GM23338 (cell line): ENCODE measurements at places on chromosomes 5 and 9.

DNA sequence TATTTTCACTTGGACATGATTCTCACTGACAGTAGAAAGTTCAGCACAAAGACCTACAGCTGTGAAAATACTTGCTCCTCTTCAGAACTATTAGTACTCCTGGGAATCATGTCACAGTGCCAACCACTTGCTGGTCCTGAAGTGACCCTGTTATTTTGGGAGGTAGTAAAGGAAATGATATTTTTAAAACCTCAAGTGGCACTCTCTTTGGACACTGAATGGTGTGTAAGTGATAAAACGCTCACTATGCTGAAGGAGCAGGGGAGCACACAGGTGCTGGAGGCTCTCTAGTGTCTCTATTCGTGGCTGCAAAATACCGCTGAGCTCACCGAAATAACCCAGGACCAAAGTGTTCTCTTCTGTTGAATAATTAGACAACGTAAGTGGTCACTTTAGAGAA is 76.9 kb upstream of the SPATA31D4 start:
- DNase-seq = no peak

DNA sequence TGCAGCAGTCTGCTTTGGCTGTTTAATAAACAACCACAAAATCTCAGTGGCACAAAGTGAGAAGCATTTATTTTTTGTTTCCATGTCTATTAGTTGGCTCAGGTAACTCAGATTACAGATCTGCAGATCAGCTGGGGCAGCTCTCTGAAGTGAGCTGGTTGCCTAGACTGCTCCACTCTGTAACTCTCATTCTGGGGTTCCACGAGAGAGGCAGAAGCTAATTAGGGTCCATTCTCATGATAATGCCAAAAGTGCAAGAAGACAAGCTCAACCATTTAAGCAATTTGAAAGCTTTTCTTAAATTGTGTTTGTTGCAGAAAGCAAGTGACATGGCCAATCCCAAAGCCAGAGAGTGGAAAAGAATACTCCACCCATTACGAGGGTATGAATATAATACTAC is 13.2 kb downstream of the MEIKIN start:
- DNase-seq = peak; percentile 68

DNA sequence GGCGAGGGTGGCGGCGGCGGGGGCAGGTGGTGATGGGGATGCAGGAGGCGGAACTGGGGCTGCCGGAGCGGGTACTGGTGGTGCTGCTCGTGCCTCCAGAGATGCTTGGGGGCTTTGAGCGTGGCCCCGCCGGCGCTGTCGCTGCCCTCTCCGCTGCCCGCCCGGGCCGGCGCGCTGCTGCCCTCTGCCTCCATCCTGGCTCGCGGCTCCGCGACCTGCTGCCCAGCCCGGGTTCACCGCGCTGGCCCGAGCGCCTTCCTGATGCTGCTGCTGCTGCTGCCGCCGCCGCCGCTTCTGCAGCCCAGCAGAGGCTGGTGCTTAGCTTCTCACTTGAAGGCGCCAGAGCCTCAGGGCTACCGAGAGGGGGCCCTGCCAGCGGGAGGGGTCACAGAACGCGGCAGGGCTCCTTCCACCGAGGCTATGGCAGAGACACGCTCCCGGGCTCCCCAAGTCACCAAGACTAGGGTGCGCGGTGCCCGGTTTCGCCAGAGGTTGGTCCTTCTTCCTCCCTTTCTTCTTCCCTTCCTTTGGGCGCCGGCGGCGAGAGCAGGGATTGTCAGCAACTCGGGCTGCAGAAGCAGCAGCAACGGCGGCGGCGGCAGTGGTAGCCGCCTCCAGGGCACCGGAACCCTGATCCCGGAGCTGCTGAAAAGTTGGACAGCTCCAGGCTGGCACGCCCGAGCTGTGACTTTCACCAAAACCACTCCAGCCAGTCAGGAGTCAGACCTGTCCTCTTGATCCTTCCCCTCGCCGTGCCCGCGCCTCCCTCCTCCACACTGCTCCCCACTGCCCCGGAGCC is at the start of gene PDE4D:
Gene PDE4D (minus strand): TSS at position 298 of the 799 bp plus-strand sequence.
- peak; percentile 91 for DNase-seq

DNA sequence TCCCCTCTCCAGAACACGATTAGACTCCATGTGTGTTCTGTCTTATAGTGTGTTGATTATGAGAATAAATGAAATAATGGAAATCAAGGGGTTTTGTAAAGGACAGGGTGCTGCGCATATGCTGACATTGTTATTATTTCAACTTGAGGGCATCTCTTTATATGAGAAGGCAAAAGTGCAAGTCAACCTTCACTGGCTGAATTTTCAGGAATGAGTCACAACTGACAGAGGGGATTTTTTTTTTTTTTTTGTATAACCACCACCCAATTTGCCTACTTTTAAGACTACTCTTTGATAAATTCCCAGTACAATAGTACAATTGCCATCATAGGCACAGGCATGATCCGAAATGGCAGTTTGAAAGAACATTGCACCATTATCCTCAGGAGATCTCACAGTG is 419.2 kb upstream of the NMUR2 start:
- no peak for DNase-seq

DNA sequence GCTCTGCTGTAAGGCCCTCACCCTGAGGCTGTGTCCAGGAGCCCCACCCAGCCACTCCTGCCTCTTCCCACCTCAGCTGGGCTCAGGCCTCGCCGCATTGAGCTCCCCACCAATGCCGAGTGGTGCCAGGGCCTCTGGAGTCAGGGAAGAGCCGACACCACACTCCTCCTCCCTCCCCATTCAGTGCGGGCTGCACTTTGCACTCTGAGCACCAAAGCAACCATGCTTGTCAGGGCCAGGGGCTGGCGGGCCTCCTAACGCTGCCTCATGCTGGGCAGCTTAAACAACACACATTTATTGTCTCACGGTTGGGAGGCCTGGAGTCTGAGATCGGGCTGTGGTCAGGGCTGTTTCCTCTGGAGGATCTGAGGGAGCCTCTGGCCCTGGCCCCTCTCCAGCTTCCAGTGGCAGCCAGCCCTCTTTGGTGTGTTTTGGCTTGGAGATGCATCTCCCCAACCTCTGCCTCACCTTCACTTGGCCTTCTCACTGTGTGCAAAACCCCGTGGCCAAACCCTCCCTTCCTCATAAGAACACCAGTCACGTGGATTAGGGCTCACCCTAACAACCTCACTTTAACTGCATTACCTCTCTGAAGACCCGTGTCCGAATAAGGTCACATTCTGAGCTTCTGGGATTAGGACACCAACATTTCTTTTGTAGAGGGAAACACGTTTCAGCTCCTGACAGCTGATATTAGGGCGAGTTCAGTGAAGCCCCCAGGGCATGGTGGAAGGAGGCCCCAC is 157.8 kb downstream of the MED10 start:
- DNase-seq = no peak

DNA sequence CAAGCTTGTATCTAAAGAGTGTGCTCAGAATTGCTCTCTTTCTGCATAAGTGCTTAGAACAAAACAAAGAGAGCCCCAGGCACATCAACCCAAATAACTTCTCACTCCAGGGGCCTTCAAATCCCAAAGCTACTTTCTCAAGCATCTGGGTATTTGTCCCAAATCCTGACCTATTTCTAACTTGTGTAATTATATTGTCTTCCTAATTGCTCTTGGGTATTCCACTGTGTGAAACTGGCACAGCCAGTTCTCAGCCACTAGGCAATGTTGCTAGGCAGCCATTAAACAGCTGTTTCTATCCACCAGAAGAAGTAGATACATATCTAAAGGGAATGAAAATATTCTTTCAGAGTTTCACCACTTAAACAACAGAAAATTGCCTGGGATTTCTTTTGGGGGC is 198.8 kb downstream of the PRELID2 start:
- DNase-seq = no peak

GRCh38 chr9:1236061-1236460 is 185.9 kb downstream of the DMRT2 start:
- no peak for DNase-seq

GRCh38 chr9:7782400-7783120 is 17.0 kb downstream of the DMAC1 start:
- DNase-seq = no peak

GRCh38 chr5:7805379-7805778 is 45.6 kb downstream of the CFAP90 start:
- DNase-seq = no peak

DNA sequence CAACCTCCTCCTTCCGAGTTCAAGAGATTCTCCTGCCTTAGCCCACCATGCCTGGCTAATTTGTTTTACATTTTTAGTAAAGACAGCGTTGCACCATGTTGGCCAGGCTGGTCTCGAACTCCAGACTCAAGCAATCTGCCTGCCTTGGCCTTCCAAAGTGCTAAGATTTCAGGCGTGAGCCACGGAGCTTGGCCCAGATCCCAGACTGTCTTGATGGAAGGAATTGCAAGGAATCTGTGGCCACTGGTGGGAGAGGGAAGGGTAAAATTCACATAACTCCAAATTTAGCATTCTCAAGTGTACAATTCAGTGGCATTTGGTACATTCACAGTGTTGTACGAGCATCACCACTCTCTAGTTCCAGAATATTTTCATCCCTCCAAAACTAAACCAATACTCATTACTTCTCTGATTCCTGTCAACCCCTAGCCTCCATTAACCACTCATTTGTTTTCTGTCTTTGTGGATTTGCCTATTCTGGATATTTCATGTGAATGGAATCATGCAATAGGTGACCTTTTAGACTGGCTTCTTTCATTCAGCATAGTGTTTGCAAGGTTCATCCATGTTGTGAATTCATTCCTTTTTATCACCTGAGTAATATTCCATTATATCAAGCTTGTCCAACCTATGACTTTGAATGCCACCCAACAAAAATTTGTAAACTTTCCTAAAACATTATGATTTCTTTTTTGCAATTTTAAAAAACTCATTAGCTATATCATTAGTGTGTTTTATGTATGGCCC is 8.9 kb upstream of the MYO10 start:
- no peak for DNase-seq

DNA sequence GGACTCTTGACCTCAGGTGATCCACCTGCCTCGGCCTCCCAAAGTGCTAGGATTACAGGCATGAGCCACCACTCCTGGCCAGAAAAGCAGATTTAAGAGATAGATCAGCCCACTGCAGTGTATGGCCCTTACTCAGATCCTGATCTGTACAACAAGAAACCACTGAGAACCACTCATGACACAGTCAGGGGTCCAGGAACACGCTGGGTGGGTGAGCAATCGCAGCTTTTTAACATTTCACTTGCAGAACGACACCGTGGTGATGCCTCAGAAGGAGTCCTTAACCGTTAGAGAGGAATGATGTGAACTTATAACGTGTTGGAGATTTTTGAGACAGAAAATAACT is 45.3 kb upstream of the NSMF start:
- no peak for DNase-seq

DNA sequence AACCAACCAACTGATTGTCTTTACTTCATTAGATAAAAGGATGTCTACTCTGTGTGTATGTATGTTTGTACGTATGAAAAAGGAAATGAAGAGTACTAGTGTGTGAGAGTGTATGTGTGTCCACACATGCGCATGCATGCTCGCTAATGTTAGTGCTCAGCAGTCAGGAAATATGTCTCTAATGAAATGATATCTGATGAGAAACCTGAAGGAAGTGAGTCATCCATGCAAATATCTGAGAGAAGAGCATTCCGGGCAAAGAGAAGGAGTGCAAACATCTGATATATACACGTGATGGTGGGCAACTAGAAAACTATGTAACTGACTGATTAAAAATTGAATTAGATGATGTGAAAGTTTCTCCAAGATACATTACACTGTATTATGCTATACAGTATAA is 29.6 kb upstream of the UGCG start:
- DNase-seq = no peak

DNA sequence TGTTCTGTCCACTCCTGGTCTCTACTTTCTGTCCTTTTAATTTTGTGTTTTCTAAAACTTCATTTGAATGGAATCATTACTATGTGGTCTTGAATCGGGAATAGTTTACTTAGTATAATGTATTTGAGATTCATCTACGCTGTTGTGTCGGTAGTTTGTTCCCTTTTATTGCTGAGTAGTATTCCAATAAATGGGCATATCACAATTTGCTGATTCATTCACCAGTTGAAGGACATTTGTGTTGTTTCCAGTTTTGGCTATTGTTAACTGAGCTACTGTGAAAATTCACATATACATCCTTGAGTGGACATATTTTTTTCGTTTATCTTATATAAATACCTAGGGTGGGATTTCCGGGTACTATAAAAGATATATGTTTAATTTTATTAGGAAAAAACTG is 19.5 kb upstream of the PPARGC1B start:
- DNase-seq = no peak

- no peak for DNase-seq
Measured at GRCh38 chr5:25891691-25892090, 1146.7 kb downstream of the CDH9 start.

DNA sequence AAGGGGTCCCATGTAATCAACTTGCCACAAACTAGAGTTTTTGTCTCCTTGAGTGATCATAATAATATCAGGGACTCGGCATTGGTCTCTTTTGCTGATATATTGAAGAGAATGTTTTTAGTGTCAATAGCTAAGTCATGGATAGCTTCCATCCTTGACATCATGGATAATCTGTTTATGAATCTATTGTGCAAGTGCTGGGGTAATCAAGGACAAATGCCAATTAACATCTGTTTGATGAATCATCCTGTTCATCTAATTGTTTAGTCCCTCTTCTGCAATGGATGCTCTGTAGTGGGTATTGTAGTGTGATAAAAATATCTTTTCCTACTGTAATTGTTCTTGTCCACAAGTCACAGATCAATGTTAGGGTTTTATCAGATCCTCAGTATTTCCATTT is 607.5 kb upstream of the SEMA6A start:
- no peak for DNase-seq
